Astrocyte of the spinal cord (primary cell): ENCODE measurements at places on chromosomes 12 and 14.

DNA sequence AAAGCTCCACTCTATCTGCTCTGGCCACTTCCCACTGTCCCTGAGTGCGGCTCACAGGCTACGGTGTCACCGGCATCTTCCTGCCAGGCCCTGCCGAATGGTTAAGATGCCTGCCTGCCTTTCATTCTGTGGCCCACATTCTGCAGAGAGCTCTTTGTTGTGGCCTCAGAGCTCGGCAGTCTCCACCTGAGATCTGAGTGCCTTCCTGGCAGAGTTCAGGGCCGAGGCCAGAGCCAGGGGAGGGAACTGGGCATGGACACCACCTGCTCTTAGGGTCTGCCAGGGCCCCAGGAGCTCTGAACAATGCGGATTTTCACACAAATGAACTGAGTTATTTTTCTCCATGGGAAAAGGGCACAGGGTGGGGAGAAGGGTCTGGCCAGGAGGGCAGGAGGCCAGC is 127.2 kb downstream of the RBM19 start:
- DNase-seq: no peak

- no peak for DNase-seq
These were observed 193.0 kb downstream of the C12orf50 start for GRCh38 chr12:87836190-87836589.

- DNase-seq: peak; percentile 8
These were observed 167.2 kb upstream of the GSC start for GRCh38 chr14:94936901-94937685.

GRCh38 chr14:73748858-73749357 is 34.7 kb upstream of the PNMA1 start:
- DNase-seq: no peak

- DNase-seq: no peak
These were observed 95.0 kb downstream of the TGFB3 start for GRCh38 chr14:75886636-75887348.

DNA sequence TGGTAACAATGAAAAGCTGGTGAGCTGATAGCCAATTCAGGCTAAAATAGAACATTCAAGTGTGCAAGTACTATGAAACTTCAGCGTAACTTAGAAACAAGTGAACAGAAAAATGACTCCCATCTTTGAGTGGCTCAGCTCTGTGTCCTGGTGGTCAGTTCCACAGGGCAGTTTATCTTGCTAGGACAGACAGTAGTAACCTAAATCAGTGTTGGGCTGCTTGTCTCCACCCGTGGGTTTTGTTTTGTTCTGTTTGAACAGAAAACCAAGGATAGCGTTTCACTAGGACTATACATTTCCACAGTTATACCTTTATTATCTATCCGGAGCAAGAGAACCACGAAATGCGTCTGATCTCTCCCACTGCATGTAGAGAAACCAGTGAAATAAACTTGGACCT is 467.8 kb downstream of the EGLN3 start:
- DNase-seq: no peak

DNA sequence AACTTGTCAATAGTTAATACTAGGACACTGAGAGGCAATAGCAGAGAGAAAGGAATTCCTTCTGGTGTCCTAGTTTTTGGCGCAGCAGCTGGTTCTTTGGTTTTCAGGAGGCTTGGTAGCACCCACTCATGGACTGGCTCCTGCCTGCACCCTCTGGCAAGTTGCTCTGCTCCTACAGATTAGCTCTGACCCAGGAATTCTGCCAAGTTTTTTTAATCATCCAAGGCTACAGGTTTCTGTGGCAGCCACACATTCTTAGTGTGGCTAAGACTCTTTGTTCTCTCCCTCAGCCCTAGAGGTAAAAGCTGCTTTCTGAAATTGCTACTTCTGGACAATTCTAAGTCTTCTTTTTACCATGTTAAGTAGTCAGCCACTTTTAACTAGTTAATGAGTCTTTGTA is 72.0 kb upstream of the FKBP4 start:
- no peak for DNase-seq

DNA sequence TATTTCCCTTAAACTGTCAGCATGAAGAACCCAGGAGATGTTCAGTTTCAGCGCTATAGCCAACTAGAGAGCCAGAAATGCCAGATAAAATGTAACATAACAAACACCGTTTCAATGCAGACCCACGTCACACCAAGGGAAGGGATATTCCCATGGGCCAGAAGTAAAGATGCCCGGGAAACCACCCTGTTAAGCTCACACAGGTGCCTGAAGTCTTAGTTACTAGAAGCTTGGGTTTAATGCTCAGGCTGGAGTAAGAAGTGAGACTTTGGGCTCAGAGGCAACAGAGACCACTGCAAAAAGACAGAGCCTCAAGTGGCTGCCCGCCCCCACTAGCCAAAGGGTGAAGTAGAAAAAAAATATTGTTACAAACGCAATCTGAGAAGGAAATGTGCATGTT is 52.3 kb downstream of the SYNE3 start:
- no peak for DNase-seq

GRCh38 chr12:30820406-30820946 is 65.7 kb upstream of the CAPRIN2 start:
- DNase-seq: no peak

GRCh38 chr12:15996948-15997347 is 85.8 kb downstream of the DERA start:
- no peak for DNase-seq

GRCh38 chr12:89702503-89702902 is 6.1 kb downstream of the ATP2B1 start:
- no peak for DNase-seq

DNA sequence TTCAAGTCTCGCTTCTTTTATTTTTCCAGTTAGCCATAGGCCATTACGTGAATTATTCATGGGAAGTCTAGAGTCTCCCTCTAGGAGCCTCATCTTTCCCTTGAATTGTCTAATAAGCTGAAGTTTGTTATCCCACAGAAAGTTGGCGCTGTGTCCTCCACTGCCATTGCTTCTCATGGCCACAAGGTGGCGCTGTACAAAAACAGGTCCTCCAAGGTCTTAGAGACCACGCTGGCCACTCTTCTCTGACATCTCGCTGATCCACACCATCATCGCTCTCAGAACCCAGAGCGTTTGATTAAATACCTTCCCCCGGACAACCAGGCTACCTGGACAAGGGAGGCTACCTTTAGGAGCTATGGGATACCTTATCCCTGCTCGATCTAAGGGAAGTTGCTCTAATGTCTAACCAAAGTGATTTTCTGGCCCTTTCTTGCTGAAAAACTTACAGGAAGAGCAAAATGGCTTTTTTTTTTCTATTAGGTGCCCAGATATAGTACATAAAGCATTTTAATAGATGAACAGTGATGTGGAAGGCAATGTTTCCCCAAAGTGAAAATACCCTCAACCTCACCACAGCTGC is 110.0 kb downstream of the CCDC60 start:
- peak; percentile 27 for DNase-seq

- peak; percentile 39 for DNase-seq
These were observed 323.5 kb downstream of the DAD1 start for GRCh38 chr14:22265319-22266141.

DNA sequence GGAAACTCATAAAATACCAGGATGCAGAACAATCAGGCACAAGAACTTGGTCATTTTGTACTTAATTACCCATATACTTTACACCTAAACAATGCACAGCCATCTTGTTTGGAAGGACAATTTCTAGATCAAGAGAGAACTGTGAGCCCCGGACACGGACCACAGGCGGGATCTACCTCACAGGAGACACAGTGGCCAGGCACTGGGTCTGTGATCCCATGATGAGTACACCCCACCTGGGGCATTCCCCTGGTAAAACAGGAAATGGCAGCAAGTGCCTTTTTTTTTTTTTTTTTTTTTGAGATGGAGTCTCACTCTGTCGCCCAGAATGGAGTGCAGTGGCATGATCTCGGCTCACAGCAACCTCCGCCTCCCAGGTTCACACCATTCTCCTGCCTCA is 15.2 kb downstream of the GOLGA3 start:
- DNase-seq: no peak

GRCh38 chr14:85416771-85417170 is 113.2 kb upstream of the FLRT2 start:
- DNase-seq: peak; percentile 62

GRCh38 chr14:65866448-65866847 is 453.9 kb downstream of the FUT8 start:
- no peak for DNase-seq

- DNase-seq: no peak
These were observed 18.8 kb downstream of the KNTC1 start for GRCh38 chr12:122545855-122546254.

- no peak for DNase-seq
These were observed 994.7 kb downstream of the VRK1 start for GRCh38 chr14:97791906-97792305.

DNA sequence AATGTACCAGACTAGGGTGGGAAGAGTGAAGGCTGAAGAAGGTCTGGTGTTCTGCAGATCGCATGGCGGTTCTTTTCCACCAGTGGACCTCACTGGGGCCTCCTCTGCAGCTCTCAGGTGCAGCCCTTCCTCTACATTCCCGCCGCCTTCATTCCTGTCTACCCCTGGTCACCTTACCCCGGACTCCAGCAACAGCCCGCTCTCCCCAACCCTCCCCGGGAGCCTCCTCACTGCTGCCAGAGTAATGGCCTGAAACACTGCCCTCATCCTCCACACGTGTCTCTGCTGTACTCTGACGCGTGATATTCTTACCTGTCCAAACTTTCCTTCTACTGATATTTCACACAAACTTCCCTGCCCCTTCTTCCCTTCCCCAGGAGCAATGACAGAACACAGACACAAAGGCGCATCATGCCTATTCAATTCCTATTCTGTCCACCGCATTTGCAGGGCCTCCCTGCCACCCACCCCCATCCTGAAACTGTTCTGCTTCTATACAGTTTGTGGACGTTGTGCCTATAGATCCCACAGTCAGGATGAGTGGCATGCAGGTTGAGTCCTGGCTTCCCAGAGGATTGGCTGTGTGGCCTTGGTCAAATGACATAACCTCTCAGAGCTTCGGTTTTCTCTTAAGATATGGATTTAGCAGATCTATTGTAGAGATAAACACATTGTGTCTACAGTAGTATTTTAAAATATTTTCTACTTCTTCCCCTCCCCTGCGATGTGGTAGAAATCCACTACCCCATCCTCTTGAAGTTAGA is 1.7 kb upstream of the NUAK1 start:
- no peak for DNase-seq

GRCh38 chr12:106459534-106459933 is 102.0 kb downstream of the POLR3B start:
- no peak for DNase-seq

- DNase-seq: no peak
These were observed 15.3 kb downstream of the TNFAIP2 start for GRCh38 chr14:103138301-103139131.

- DNase-seq: peak; percentile 82
These were observed 18.1 kb downstream of the CDKN1B start for GRCh38 chr12:12735301-12735700.

GRCh38 chr14:44109036-44109435 is 398.0 kb downstream of the FSCB start:
- no peak for DNase-seq

DNA sequence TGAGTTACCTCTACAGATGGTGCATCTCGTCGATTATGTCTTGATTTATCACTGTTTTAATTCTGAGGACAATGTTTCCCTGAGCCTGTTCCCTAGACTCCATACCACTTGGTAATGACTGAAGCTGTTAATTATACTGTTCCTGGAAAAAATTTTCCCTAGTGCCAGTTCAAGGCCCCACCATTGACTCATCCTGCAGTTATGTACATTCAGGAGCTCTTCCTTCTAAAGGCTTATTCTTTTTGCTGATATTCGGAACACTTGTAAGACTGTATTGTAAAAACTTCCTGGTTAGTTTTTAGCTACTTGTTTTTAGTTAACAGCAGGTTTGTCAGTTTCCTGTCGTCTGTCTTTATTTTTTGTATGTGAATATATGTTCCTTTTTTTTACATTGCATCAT is 30.4 kb upstream of the PPP2R5E start:
- DNase-seq: peak; percentile 22

DNA sequence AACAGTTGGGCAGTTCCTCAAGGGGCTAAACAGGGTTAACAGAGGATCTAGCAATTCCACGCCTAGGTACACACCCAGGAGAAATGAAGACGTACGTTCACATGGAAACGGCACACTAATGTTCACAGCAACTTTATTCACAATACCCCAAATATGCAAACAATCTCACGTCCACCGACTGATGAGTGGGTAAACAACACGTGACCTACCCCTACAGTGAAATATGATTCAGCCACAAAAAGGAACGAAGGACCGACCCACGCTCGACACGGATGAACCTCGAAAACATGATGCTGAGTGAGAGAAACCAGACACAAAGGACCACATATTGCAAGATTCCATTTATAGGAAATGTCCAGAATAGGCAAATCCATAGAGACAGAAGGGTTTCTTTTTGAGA is 112.7 kb downstream of the NCOR2 start:
- DNase-seq: peak; percentile 63

- DNase-seq: peak; percentile 16
These were observed 279.9 kb downstream of the RPS29 start for GRCh38 chr14:49306152-49306751.

DNA sequence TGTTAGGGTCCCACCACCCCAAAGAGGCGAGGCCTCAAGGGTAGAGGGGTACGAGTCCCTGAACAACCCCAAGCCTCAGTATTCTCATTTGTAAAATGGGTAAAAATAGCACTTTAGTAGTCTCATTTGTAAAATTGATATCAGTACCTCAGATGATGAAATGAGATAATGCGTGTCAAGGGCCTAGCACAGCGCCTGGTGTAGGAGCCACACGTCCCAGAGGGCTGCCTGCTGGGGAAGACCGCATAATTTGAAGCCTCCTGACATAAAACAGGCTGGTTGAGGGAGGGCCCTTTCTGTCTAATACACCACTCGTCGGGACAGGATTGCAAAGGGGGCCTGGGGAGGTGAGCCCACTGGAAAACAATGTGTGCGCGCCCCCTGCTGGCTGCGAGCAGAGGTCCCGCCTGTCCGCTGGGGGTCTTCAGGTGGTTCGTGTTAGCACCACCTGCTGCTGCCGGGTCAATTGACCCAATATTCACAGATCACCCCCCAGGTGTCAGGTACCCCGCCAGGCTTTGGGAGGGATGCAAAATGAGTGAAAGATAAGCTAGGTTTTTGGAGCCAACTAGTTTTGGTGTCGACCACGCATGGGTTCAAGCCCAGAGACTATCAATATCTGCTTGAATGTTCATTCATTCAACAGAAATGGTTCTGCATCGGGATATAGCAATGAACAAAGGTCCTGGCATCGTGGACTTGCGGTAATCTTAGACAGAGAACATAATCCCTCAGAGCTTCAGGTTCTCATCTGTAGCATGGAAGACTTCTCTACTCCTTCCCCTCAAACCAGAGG is 24.7 kb upstream of the IRF2BPL start:
- peak; percentile 69 for DNase-seq

DNA sequence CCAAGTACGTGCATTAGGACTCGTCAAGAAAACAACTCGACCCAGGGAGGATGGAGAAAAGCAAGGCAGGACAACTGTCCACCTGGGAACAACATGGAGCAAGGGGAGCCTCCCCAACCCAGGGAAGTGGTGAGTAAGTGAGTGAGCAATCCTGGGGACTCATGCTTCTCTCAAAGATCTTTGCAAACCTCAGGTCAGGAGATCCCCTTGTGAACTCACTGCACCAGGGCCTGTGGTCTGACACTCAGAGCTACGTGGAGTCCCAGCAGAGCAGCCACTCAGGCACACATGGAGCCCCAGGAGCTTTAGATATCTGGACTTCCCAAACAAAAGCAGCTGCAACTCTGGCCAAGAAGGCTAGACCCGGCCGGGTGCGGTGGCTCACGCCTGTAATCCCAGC is 12.2 kb upstream of the OR5AU1 start:
- no peak for DNase-seq

GRCh38 chr12:113766879-113767878 is 198.9 kb downstream of the RBM19 start:
- peak; percentile 81 for DNase-seq
